AG10803 (cell line): ENCODE measurements at places on chromosomes 4 and X.

GRCh38 chr4:113433116-113433515 lies 328.4 kb downstream of the CAMK2D start:
- peak; percentile 40 for DNase-seq

DNA sequence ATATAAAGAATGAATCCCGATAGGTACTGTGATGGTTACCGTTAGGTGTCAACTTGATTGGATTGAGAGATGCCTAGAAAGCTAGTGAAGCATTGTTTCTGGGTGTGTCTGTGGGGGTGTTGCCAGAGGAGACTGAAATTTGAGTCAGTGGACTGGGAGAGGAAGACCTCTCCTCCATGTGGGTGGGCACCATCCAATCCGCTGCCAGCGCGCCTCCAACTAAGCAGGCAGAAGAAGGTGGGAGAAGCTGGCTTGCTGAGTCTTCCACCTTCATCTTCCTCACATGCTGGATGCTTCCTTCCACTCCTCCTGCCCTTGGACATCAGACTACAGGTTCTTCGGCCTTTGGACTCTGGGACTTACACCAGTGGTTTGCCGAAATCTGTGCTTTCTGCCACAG lies 40.1 kb downstream of the WFS1 start:
- DNase-seq, result no peak

DNA sequence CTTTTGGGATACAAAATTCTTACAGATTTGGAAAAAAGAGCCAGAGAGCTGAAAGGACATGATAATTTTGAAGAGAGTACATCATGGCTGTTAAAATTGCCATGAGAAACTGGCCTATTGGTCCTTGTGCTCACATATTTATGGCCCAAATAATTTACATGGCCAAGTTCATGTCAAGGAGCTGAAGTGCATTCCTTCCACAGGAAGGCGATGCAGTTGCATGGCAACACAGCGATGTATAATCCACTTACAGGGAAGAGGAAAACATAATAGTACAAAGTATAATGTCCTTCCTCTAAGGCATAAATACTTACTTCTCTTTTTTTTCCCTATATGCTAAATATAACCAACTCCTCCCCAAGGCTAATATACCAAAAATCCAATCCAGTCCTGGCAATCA lies 914.5 kb upstream of the AGA start:
- no peak for DNase-seq

DNA sequence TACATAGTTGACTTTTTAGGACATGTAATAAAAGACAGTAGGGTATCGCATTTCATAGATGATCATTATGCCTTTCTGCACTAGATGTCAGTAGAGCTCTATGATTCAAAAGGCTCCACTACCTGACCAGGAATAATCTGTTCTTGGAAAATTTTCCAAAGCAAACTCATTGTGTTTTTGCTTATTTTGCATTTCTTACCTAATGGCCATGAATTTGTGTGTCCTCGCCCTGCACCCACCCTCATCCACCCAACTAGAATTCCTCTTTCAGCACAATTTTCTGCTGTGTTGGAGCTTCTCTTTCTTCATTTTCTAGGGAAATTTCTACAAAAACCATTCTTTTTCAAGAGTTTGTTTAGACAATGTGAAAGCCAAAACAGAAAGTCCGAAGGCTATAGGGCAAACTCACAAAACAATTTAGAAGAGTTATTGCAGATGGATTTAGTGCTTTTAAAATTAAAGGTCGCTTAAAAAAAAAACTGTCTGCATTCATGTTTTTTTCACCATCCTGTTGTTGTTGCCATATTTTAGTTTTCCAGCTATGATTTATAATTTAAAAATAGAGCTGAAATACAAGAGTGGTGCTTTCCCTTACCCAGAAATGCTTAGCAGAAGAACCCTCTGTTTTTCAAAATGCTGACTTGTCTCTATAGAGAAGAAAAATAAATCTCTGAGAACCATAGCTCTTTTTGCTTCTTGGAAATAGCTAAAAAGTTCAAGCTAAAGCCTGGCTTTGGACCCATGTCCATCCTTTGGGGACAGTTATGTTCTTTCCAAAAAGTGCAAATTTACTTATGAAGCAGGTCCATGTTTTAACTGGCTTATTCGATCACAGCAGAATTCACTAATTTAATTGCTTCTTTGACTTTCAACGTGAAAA lies 183.7 kb downstream of the SPATA18 start:
- DNase-seq, result peak; percentile 37

DNA sequence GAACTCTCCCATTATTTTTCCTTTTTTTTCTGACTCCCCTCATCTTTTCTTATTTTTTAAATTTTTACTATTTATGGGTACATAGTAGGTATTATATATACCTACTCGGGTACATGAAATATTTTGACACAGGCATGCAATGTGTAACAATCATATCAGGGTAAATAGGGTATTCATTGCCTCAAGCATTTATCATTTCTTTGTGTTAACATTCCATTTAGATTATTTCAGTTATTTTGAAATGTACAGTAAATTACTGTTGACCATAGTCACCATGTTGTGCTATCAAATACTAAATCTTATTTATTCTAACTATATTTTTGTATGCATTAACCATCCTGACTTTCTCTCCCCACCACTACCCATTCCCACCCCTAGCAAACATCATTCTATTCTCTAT lies 33.8 kb upstream of the SLIT2 start:
- DNase-seq, result no peak

- no peak for DNase-seq
Measured at GRCh38 chr4:875818-876423, 50.0 kb upstream of the CPLX1 start.

DNA sequence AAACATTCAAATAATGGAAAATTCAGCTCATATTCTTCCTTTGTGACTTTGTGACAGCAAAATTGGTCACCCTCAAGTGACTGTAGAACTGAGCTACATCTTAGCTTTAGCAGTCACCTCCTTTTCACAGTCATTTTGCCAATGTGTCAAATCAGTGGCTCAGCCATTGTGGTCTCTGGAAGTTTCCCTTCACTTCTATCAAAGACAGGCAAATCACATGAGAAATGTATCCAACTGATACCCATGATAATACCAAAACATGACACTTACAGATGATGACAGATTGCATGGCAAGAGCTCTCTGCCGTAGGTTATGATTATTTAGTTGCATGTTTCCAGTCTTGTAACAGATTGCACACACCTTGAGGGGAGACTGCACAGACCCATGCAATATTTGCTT lies 549.8 kb upstream of the MAGEB2 start:
- no peak for DNase-seq

GRCh38 chr4:93788712-93789111 lies 39.8 kb upstream of the ATOH1 start:
- DNase-seq, result peak; percentile 4

DNA sequence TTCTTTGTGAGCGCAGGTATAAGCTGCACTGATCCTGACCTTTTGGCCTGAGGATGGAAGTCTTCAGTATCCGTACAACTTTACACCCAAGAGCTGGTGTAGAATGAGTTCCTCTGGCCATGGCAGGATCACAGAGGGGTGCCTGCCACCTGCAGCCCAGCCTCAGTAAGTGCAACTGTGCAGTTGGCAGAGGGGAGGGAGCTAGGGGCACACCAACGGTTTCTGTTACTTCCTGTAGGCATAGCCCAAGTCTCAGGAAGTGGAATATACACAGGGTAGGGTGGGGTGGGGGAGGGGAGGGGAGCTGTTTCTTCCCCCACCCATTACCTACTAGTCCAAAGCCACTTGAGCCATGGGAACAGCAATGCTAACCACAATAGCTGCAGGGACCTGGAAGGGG lies 85.4 kb upstream of the GBA3 start:
- peak; percentile 28 for DNase-seq

DNA sequence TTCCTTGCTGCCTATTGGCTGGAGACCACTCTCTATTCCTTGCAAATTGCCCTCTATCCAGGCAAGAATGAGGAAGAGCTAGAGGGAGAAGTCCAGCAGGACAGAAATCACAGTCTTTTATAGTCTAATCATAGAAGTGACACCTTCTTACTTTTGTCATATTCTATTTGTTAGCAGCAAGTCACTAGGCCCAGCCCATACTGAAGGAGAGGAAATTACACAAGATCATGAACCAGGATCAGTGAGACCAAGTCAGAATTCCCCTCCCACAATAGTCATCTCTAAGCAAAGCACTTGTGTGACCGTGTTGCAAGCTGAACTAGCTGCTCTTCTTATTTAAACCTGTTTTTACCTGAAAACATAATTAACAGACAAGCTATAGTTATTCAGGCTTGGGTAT lies 317.7 kb downstream of the INPP4B start:
- DNase-seq, result no peak

DNA sequence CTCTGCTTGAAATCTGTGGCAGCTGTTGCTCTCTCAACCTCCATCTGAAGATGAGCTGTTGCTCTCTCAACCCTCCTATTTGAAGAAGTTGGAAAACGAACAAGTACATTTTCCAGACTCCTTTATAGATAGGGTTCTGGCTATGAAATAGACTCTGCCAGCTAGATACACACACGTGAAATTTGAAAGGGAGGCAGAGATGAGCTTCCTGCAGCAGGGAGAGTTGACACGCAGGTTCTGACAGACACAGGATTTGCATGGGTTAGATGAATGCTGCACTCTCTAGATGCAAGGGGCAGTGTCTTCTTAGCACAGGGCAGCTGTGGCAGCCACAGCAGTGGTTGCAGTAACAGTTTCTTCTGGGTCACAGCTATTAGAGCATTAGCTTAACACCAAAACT lies 8.0 kb upstream of the PYURF start:
- DNase-seq, result peak; percentile 12

GRCh38 chrX:78555401-78555980 lies 103.6 kb downstream of the RTL3 start:
- no peak for DNase-seq

DNA sequence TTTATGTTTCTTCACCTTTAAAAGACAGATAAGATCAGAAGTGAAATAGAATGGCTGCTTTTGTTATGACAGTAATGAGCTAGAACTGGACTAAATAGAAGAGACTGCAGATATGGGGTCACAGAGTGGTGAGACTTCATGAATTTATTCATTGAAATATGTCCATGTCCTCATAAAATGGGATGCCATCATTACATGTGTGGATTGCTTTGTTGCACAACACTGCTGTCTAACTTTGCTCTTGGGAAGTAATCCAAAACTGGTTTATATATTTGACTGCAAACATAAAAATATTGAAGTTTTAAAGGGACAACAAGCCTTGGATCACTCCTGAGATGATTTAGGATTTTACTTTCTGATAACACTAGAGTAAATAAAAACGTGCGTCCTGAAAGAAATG lies 209.2 kb upstream of the FAT4 start:
- DNase-seq, result peak; percentile 58

GRCh38 chrX:2457289-2458133 lies 43.3 kb downstream of the DHRSX start:
- no peak for DNase-seq

DNA sequence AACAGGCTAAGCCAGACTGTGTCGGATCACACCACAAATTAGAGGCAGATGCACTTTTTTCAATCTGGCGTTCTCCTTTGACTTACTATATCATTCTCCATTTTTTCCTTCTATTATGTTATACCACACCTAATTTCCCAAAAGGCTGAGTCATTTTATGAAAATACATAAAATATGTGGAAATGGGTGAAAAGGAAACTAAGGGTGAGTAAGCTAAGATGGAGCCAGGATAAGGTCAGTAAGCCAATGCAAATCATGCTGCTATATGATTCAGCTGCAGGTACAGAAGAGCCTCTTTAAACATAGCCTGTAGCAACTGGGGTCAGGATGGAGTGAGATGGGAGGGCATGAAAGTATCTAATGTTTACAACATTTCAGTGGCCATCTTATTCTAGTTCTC lies 94.0 kb upstream of the TEX13A start:
- no peak for DNase-seq

DNA sequence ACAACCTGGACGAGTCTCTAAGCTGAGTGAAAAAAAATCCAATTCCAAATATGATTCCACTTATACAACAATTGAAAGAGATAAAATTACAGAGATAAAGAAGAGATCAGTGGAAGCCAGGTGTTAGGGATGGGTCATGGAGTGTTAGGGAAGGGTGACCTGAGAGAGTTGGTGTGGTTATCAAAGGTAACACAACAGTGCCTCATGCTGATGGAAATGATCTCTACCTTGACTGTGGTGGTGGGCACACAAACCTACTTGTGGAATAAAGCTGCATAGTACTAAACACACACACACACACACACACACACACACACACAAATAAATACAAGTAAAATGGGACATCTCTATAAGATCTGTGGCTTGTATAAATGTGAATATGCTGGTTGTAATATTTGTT lies 26.0 kb downstream of the BEND2 start:
- no peak for DNase-seq
